ENCODE measurements at places on chromosomes 7 and 10. TPM values are rescaled to one million over a fixed set of nuclear protein-coding genes. Genes with fewer than 3 reads are reported as not detected.

GRCh38 chr10:51654918-51655317, 44.5 kb downstream of the CSTF2T start:
- DNase-seq: no peak

DNA sequence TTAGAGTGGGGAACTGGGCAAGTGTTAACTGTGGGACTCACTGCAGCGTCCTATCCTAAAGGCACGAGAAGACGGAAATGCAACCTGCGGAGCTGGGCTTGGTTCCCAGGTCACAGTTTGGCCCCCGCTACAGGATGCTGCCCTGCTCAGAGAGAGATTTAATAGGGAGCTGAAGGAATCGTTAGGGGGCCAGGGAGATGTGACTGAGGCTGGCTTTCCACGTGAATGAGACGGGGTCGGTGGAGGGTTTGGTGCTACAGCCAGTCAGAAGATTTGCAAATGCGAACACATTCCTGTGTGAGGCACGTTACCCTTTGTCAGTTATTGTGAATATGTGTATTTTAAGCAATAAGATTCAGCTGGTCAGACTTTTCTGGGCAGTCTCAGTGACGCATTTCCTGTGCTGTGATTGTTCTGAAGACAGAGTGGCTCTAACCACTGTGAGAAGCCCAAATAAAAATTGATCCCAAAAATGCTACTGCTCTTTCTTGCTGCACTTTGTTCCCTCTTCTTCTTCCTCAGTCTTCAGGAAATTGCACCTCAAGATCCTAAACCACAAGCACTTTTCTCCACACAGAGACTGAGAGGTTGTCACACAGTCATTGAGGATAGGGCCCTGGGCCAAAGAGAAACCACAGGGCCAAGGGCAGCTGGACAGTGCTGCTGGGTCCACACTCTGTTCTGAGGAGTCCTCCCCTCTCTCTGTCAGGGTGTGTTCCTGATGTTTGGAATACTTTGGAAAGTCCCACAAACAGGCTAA, 21.2 kb downstream of the CYP17A1 start:
- DNase-seq: no peak

- DNase-seq: no peak
Measured at GRCh38 chr10:69956741-69957230, 95.9 kb upstream of the MACROH2A2 start.

DNA sequence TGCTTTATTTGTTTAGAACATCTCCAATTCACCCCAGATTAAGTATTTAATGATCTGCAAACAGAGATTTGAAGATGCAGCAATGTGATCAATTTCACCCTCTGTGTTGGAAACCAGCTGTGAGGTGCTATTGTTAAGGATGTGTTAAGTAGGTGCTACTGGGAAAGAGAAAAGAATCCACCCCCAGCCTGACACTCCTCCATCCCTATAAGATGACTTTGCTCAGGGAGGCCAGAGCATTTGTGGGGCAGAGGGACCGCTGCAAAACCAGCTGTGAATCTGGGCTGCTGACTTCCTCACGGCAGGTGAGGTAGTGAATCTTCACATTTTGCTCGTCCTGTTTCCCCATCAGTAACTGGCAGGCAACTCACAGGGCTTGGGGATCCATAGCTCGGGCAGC, 297.5 kb downstream of the GFRA1 start:
- no peak for DNase-seq

DNA sequence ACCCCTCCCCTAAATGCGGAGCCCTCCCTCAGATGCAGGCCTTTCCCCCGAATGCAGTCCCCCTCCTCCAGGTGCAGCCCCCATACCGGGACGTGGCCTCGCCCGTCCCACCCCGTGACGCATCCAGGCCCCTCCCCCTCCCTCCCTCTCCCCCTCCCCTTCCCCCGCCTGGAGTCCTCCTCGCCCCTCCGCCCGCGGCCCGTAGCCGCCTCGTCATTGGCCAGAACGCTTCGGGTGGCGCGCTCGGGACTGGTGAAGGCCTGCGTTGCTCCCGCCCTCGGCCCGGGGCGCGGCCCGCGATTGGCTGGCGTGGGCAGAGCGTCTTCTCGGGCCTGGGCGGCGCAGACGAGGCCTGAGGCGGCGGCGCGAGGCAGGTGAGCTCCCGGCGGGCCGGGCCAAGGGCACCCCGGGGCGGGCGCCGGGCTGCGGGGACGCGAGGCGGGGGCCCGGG, 16.0 kb upstream of the SUN1 start:
- DNase-seq: peak; percentile 96

GRCh38 chr7:100132697-100133151, 6.0 kb downstream of the MBLAC1 start:
- peak; percentile 70 for DNase-seq

Gene STK17A
- polyA plus RNA-seq: 199 TPM
